Trophoblast cell (in vitro differentiated cells and primary cell): ENCODE measurements at places on chromosomes 11 and 22.

DNA sequence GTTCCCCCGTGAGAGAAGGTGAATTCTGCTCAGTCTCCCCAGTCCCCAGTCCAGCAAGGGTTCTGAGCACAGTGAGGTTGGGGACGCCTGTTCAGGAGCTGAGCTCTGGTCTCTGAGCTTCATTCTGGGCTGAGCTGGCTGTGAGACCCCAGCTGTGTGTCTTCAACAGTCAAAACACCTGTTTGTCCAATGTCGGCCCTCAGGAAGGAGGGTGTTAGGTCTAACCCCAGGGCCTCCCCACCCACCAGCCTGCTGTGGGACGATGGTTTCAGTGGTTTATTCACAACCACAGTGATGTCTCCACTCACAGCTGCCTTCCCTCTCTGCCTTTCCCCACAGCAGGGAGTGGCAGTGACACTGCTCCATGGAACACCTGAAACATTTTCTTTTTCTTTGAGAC lies 1282.9 kb downstream of the TBC1D22A start:
- no peak for DNase-seq

DNA sequence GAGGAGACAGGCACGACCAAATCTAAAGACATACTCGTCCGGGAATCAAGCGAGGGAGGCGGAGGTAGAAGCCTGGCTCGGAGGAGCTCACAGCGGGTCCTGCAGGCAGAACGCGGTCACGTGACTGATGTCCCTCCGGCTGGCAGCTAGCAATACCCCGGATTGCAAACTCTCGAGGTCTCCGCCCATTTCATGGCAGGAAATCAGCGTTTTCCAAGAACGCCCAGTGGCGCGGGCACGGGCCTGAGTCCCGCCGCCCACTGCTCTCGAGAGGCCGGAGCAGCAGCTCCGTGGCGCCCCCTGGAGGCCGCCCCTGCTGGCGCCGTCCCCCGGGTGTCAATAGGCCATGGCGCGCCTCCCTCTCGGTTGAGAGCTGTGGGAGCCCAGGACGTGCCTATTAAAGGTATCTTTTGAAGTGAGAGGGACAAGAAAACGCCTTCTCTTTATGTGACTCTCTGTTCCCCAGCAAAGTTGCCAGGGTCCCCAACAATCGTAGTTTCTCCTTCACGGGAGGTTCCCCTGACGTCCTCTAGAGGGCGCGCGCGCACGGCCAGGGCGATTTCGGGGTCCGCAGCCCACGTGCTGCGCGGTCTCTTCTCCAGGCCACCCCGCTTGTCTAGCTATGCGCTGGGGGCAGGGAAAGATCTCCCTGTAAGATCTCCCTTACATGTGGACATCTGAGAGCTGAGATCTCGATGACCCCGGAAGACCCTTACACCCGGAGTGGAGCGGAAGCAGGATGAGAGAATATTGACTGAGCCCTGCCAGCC lies 37.3 kb upstream of the RBFOX2 start:
- DNase-seq, result peak; percentile 83

GRCh38 chr11:61602775-61603569 lies 22.1 kb upstream of the SYT7 start:
- peak; percentile 79 for DNase-seq

DNA sequence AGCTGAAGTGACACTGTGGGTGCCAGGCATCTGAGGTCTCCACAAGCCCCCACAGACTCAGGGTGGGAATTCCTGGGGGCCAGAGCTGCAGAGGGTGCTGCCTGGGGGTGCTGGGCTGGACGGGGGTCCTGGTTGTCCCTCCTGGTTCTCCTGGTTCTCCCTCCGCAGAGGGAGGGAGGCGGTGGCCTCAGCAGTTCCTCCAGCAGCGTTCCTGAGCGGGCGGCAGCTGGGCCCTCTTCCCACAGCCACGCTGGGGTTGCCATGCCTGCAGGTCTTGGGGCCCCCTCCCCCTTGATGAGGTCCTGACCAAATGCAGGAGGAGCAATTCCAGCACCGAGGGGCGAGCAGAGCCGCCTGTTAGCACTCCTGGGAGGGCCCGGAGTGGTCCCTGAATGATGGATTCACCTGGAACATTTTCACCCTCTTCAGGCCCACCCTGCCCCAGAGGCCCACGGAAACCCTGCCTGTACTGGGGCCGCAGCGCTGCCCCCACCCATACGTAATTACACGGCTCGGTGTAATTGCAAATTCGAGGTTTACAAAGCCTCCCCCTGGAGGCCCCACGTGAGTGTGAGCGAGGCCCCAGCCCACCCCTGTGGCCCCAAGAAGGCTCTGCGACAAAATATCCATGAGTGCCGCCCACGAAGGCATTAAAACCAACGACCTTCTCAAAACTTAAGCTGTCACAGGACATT lies 635 bp downstream of the C11orf21 start:
- no peak for DNase-seq

DNA sequence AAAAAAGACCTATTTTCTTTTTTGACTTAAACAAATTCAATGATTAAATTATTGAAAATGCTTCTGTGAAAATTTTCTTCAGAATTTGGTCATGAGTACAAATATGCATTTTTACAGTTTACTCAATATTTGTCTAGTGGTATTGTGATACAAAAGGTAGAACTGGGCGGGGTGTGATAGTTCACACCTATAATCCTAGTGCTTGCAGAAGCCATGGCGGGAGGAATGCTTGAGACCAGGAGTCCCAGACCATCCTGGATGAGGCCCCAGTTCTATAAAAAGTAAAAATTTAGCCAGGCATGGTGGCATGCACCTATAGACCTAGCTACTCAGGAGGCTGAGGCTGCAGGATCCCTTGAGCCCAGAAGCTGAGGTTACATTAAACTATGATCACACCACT lies 90.6 kb downstream of the ARHGAP42 start:
- no peak for DNase-seq

DNA sequence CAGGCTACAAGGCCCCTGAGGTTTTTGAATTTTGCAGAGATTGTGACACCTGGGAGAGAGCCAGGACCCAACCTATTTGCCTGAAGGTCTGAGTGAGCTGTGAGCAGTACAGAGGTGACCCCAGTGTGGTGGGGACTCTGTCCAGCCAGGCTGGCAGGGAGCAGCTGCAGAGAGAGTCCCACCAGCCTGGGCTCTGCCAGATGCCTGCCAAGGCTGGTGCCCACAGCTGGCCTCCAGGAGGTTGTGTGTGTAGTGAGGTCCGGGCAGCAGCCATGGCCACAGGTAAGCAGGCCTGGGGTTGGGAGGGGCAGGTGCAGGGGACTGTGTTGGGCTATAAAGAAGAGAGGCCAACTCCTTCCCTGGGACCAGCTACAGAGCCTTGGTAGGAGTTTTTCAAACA lies 144.8 kb downstream of the CRYBB2 start:
- no peak for DNase-seq

DNA sequence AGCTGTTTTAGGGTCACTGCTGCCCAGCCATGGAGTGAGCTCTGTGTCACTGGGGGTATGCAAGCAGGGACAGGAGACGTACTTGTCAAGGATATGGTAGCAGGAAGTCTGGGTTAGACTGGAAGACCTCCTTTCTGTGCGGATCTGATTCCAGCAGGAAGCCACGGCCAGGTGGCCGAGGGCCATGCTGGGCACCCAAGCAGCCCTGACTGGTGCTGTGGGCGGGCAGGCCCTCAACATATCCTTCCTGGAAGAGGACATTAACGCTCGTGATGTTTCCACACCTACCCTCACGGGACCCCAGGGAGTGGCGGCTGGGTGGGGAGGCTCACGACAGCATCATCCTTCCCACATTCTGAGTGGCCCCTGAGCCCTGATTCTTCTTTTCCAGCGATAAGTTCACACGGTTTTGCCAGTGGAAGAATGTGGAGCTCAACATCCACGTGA lies 8.7 kb upstream of the ANKRD13D start:
- DNase-seq, result no peak

DNA sequence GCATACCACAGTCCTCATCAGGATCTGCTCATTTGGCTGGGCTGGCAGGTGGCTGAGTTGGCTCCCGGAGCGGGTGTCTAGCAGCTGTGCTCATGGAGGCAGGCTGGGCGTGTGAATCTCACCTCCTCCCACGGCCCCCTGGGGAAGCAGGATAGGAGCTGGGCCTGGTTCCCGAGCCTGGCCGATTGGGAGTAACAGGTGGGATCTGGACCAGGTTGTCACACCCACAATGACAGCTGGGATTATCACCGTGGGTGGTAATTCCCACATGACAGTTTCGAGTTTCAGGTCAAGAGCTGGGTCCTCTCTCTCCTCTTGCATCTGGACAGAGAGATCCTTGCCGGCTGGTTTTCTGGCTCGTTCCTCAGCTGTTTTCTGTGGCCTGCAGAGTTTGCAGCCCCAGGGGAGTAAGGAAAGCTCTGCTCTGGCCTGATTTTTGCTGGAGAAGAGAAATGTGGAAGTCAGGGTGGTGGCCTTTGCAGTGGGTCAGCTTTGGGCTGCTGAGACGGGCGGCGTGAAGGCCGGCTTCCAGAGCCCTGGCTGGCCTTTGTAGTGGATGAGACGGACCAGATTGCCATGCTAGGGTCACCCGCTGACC lies 57.0 kb downstream of the BCR start:
- DNase-seq, result no peak

- DNase-seq, result no peak
These were observed 44.6 kb upstream of the PPARA start for GRCh38 chr22:46105494-46106278.

DNA sequence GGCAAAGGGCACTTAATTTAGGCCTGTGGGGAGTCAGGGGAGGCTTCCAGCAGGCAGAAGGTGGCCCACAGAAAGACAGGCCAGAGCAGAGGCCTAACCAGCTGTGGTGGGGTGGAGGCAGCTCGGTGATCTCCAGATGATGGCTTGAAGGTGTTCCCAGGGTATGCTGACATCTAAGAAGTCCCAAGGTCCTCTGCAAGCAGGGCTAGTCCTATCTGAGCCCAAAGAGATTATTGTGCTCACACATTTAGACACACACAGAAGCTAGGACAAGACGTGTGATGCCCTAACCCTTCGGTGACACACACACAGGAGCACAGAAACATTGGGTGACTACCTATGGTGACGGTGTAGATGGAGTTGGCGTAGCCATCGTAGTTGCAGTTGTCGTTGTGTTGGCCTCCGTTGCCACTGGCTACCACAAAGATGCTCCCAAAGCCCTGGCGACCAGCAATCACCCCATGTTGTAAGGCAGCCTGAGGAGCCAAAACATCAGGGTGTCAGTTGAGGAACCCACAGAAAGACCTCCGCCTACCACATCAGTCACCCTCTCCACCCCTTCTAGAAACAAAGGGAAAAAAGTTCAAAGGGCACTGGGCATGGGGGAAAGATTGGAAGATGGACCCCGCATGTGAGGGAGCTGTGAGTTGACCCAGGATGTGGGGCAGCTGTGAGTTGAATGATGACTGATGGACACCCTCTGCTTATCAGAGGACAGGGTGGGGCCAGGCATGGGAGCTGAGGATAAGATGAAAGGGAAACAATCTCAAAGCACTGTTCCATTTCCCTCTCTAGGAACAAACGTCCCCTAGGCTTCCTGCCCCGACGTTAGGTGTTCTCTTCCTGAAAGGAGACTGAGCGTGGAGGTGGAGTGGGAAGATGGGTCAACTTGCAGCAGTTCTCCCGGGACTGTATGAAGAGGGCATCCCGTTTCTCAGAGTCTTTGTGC lies 7.9 kb downstream of the PCSK7 start:
- DNase-seq, result no peak

GRCh38 chr22:41290262-41291221 lies 4.6 kb upstream of the RANGAP1 start:
- no peak for DNase-seq

DNA sequence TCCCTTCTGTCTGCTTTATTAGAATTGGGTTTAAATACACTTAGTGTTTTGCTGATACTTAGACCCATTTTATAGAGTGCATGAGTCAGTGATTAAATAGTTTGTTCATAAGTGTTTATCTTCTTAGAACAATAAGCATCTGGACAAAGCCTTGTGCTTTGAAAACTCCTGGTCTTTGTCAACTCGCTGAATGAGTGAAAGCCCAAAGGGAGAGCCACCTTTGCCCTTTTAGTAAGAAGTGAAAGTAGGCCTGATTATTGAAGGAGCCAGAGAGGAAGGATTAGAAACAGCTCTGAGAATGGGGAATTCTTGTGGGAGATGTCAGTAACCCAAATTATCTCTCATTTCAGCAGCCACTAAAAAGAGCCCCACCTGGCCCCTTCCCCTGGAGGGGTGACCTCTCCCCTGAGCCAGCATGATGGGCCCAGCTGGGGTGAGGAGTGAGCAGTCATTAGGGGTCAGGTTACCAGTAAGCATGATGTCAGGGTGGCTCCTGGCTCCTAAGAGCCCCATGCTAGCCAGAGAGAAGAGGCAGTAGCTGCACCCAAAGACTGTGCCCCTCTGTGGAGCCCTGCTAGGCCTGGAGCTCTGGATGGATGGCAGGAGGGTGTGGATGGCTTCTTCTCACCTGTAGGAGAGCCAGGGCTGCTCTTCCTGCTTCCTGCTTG lies 125.1 kb upstream of the E2F8 start:
- no peak for DNase-seq

- DNase-seq, result no peak
These were observed 27.9 kb upstream of the RASL10A start for GRCh38 chr22:29343313-29343805.

- no peak for DNase-seq
These were observed 592.0 kb downstream of the SOX6 start for GRCh38 chr11:15764326-15764725.

DNA sequence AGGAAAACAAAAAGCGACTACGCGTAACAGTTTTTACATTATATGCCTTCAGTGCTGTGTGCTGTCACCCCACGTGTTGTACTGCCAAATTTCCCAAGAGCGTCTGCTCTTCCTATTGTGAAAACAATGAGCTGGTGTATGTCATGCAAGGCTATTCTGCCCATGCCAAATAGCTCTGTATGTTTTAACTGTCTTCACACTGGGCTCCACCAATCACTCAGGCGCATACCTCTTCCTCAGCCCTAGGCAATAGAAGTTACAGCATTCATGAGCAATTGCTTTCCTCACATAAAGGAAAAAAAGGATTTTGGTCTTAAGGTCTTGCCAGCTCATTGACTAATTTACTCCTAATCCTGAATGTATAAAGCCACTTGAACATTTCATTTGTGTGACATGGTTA lies 606.8 kb downstream of the NTM start:
- peak; percentile 7 for DNase-seq

GRCh38 chr11:69362315-69362714 lies 68.4 kb downstream of the MYEOV start:
- no peak for DNase-seq

DNA sequence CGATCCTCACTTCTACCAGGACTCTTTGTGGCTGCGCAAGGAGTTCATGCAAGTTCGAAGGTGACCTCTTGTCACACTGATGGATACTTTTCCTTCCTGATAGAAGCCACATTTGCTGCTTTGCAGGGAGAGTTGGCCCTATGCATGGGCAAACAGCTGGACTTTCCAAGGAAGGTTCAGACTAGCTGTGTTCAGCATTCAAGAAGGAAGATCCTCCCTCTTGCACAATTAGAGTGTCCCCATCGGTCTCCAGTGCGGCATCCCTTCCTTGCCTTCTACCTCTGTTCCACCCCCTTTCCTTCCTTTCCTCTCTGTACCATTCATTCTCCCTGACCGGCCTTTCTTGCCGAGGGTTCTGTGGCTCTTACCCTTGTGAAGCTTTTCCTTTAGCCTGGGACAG lies 6.5 kb downstream of the TMEM138 start:
- DNase-seq, result no peak
